ENCODE measurements at places on chromosomes 1 and 21.

DNA sequence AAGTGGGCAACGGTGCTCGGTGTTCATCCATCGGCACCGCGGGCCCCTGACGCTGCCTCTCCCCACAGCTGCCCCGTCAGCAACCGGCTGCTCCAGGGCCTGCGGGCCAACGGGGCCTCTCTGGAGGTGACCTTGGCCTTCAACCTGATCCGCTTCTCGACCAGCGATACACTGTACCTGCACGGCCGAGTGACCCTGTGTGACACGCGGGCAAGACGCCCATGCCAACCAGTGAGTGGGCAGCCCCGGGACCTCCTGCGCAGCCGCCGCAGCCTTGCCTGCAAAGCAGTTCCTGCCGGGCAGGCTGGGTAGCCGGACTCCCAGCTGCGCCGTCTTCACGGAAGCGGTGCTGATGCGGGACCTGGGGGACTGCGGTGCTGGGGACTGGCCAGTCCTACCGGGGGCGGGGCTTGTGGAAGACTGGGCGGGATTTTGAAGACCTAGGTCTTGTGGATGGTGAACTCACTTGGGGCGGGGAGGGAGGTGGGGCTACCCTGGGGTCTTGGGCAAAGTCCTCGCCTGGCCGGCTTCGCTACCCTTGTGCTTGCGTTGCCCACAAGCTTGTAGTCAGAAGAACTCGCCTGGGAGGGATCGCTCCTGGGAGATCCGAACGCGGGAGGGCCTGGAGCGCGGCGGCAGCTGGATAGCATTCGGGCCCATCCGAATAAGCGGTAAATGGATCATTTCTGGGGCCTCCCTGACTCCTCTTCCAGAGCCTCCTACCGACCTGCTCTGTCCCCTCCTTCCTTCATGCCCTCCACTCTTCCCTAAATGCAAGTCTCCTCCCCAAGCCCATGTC, 8.8 kb upstream of the CEP85 start:
- DNase-seq, result peak; percentile 40

GRCh38 chr1:119715542-119715941, 3.8 kb downstream of the PHGDH start:
- peak; percentile 71 for DNase-seq

- DNase-seq, result no peak
Measured at GRCh38 chr21:45800339-45801080, 157.0 kb downstream of the PCBP3 start.

GRCh38 chr1:111943066-111943465, 46.4 kb downstream of the KCND3 start:
- no peak for DNase-seq

- no peak for DNase-seq
Measured at GRCh38 chr1:36885540-36886357, 148.6 kb downstream of the GRIK3 start.
